K562 (cell line): ENCODE measurements at places on chromosomes 3 and 15.
A peak's percentile ranks its signal among the peaks of the same experiment; 100 is the strongest.

DNA sequence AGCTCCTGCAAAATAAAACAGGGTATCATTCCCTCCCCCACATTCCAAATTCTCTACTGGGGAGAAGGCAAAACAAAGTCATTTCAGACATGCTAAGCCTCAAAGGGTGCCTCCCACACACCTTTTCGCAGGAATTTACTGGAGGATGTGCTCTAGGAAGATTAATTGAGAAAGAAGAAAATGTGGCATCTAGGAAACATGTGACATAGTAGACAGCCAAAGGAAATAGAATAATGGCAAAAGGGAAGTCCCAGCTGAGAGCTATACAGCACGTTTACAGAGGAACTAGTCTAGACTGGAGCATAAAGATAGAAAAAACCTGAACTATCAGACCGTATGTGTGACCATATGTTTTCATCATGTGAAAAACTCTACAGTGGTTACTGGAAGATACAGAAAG is 58.8 kb upstream of the MELTF start:
- DNase-seq: no peak

GRCh38 chr3:98058244-98058960 is 23.3 kb upstream of the GABRR3 start:
- no peak for DNase-seq

- peak; percentile 26 for DNase-seq
Measured at GRCh38 chr3:18295171-18295920, 129.8 kb downstream of the SATB1 start.

- DNase-seq: no peak
Measured at GRCh38 chr3:171497468-171497867, 37.3 kb upstream of the TNIK start.
